ENCODE measurements at places on chromosomes 7 and 10.

DNA sequence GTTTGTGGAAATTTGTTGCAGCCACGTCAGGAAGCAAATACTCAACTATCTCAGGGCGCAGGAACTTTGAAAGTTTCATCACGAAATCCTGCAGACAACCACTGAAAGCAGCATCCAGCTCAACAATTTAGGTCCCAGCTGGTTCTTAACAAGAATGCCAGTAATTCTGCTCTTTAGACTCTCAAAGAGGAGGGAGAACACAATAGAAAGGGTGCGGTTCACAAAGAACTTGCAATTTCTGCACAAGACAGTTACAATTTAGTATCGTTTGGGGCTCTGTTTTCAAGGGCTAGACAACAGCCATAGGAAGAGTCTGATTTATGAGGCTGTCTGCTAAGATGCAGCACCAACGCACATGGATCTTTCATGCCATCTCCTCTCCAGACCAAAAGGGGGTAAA lies 223.1 kb downstream of the FGFR2 start:
- no peak for DNase-seq

DNA sequence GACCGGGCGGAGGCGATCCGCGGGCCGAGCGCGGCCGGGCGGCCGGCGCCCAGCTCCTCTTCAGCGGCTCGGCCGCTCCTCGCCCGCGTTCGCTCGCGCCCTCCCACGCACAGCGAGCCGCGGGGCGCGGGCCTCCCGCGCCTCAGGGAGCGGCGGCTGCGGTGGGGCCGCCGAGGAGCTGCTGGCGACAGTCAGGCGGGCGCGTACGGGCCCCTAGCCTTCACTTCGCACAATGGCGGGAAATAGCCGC lies at the start of gene MCMBP:
MCMBP (minus strand) TSS at position 234 of the 250 bp plus-strand sequence. CDS start 259 bp downstream, outside the sequence.
- DNase-seq, result no peak

DNA sequence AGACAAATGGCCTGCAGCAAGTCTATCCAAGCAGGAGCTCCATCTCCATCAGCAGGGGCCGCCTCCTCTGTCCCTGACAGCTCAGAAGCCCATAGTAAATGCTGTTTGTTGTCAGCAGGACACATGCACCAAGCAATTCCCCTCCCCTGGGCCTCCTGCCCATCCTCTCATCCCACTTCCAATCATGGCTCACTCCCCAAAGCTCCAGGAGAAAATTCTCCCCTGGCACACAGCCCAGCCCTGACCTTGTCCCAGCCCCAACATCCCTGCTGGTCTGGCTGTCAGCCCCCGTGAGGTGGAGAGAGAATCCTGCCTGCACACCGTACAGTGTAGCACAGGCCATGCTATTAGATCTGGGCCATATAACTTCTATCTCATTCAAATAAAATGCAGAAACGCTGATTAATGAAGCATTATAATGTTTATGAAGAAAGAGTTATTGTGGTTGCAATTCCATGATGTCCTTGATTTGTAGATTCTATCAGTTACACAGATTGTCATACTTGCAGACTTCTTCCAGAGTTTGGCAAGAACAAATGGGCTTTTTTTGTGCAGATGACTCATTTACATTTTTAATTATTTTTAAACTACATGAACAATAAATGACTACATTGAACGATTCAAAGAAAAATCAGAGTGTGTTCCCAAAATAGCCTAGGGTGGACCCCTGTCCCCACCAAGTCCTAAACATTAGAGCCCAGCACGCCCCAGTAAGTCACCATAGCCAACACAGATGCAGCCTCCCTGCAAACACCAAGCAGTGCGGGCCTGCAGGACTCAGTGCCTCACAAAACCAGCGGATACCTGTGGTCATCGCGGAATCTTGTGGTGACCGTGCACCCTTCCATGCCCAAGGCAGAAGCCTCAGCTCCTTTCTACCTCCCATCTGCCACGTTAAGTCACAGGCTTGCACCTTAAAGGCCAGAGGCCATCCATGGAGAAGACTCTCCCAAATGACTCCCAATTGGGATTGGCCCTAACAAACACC lies 70.1 kb downstream of the COBL start:
- peak; percentile 46 for DNase-seq

DNA sequence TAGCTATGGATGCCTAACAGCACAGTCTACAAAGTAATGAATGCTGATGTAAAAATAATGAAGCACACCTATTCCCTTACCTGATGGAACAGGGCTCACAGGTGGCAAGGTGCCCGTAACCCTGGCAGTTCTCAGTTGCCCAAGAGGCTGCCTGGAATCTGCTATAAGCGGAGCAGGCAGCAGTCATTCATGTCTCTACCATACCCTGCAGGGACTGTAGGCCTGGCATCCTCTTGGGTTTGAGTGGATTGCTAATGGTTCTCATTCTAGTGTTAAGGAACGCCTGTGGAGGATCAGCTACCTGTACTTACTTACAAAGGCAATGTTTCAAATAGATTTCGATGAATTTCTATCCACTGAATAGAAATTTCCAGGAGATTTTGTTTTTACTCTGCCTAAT lies 38.4 kb downstream of the BAIAP2L1 start:
- DNase-seq, result peak; percentile 54

DNA sequence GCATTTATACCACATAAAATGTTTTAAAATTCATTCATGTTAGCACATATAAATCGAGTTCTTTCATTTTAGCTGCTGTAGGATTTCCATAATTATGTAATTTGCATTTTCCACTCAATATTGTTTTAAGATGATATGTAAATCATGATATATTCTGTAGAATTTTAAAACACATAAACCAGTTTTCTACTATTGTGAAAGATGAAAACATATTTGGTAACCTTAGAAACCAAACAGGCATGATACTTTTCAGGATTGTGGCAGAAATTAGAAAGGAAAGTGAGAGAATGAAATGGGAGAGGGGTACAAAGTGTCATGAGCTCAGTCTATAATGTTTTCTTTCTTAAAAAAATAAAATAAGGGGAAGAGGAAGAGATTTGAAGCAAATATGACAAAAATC lies 269.3 kb downstream of the PPP1R3A start:
- no peak for DNase-seq

DNA sequence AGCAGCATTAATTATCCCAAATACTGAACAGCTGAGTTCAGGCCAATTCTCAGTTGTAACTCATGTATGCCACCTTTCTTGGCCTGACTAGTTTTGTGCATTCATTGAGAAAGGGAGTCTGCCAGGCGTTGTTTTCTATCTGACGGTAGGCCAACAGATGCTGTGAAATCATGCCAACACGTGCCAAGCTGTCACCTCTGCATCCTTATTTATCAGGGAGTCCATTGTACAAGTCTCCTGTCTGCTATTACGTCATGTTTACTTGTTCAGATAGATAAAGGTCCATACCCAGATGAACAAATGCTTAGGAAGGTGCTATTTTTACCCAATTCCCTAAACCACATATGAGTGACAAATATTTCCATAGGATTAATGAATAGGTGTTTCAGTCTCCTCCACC lies 127.2 kb upstream of the CDK6 start:
- DNase-seq, result no peak

GRCh38 chr10:22453320-22453719 lies 108.0 kb downstream of the SPAG6 start:
- DNase-seq, result no peak

- DNase-seq, result no peak
Measured at GRCh38 chr7:98998821-98999725, 120.7 kb downstream of the TRRAP start.

DNA sequence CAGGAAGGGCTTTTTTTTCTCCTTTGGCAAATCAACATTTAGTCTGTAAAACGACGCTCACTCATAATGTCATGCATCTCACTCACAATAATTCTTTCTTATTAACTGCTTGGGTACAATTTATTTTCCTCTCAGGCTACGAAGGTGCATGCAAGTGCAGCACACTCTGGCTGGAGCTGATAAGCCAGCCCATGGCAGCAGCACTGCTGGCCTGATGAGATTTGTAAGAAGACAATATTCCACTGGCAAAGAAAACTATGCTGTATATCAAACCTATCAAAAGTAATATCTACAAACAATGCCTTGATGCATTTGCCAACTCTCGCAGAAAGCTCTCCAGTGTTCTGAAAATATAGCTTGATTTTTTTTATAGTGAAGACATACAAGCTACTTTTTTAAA lies 170.0 kb upstream of the PHF14 start:
- no peak for DNase-seq
